ENCODE measurements at places on chromosomes 11 and 22.

GRCh38 chr22:19937616-19938473, 3.7 kb upstream of the COMT start:
- no peak for DNase-seq

DNA sequence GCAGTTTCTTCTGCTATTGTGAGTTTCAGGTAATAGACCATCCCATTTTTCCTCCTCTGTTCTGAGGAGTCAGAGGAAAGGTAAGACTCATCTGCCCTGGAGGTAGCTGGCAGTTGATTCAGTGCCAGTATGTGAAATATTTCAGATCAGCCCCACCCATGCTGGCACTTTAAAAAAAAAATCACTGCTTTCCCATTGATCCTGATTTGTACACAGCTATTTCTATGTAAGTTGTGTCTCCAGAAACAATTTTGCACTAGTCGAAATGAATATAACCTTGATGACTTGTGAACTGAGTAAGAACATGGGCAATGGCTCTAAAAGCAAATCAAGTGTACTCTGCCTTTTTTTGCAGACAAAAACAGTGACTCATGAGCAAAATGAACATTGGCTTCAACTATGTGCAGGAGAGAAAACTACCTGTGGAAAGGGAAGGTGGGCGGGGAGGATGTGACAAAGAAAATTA, 82.0 kb upstream of the OR5AK2 start:
- no peak for DNase-seq

DNA sequence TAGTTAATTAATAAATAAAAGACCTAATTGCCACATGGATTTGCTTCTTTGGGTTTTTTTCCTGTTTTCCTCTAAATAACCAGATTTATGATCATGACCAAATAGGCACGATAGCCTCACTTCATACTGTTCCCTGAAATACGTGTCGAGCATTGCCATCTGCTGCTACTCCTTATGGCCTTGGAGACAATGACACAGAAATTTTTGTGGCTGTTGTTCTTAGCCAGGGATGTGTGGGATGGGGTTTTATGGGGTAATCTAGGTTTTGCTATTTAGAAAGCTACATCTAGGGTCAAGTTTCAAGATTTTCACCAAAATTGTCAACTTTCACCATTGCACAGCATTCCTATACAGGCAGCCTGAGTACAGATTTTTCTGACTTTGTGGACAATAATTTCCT, 145.2 kb downstream of the DBX1 start:
- DNase-seq = no peak

- no peak for DNase-seq
Measured at GRCh38 chr22:49963647-49964026, 3.1 kb downstream of the PIM3 start.

DNA sequence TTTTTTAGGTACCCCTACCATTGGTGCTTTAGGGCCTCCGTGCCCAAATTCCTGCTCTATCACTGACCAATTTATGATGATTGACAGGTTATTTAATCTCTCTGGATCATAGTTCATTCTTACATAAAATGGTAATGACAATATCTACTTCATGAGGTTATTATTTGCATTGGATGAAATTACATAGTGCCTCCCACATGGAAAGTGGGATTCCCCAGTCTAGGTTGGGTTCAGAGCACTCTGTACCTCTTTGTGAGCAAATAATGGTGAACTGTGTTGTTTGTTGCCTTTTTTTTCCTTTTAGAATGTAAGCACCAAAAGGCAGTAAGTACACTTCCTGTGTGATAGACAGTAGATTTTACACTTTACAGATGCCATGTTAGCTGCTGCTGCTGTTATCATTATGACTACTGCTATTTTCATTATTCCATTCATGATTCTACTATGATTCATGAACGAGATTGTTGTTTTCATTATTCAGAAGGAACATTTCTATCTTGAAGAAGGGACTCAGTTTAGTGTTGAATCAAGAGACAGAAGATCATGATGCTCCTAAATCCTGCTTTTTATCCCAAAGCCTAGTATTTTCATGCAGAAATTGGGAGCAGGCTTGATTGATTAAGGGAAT, 100.8 kb downstream of the ALX4 start:
- DNase-seq = no peak

DNA sequence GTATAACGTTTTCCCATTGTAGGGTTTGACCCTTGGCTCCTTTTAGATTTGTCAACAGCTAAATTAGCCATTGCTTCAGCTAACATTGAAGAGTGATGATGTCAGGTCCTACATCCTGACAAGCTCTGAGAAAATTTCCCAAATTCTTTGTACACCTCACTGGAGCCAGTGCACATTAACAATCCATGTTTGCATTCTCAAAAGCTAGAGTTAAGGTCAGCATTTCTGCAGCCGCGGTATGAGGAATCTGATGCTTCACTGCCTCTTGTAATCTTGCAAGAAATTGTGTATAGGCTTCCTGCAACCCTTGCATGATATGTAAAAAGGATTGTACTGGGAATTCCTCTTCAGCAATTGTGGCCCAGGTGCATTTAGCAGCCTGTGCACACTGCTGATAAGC, 33.1 kb upstream of the NCAM1 start:
- DNase-seq = no peak

- DNase-seq = no peak
Measured at GRCh38 chr11:66676282-66676919, 1.3 kb downstream of the RBM4B start.

DNA sequence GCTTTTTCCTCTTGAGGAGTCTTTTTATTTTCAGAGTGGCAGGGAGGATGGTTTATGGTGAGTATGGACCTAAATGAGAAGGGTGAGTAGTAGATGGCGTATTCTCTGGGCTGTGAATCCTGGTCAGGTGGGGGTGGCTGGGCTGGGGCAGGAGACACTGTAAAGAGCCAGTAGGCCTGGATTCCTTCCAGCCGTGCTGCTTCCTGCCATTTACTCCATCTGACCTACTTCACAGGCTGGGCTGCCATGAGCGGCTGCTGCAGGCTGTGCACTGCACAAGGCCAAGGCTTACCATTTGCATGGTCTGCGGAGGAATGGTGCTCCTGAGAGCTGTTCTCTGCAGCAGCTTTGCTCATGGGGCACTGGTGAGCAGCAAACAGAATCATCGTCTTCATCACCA, 297.6 kb downstream of the KIRREL3 start:
- DNase-seq = no peak

- DNase-seq = no peak
Measured at GRCh38 chr22:22579869-22580604, 21.0 kb upstream of the PRAME start.

DNA sequence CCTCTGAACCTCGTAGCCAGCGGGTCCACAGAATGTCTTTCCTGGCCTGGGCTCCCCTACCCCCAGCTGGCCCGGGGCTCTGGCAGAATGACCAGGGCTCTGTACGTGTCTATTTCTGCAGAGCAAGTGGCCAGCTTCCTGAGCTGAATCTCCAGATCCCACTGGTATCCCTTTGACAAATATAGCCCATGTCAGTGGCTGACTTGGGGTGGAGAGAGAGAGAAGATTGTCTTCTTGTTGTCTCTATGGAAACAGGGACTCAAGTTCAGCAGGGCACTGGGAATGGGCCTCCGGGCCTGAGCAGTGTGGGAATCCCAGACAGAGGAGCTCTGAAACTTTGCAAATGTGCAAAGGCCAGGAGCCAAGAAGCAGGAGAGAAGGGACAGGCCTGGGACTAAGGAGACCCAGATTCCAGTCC, 33.9 kb downstream of the ANO1 start:
- DNase-seq = no peak

GRCh38 chr22:19658057-19658966, 56.0 kb upstream of the SEPTIN5 start:
- no peak for DNase-seq

- no peak for DNase-seq
Measured at GRCh38 chr11:6635082-6635932, 16.1 kb upstream of the TPP1 start.

- DNase-seq = no peak
Measured at GRCh38 chr22:40721266-40721665, 42.0 kb downstream of the MCHR1 start.

- DNase-seq = no peak
Measured at GRCh38 chr22:26460202-26460601, 23.4 kb downstream of the HPS4 start.

- DNase-seq = no peak
Measured at GRCh38 chr11:83862691-83863090, 576.5 kb upstream of the CCDC90B start.

GRCh38 chr11:2309251-2310072, 7.6 kb downstream of the TSPAN32 start:
- DNase-seq = no peak

- DNase-seq = no peak
Measured at GRCh38 chr11:56994532-56994931, 5.8 kb downstream of the OR5AK2 start.

- no peak for DNase-seq
Measured at GRCh38 chr11:122731500-122731913, 76.0 kb downstream of the UBASH3B start.

DNA sequence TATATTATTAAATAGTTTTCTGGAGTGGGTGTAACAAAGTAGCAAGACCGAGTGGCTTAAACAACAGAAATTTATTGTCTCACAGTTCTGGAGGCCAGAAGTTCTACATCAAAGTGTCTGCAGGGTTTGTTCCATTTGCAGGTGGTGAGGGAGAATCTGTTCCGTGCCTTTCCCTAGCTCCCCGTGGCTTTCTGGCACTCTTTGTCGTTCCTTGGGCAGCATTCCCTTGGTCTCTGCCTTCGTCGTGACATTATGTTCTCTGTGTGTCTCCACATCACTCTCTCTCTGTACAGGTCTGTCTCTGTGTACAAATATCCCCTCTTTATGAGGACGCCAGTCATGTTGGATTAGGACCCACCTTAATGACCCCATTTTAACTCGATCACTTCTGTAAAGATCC, 38.2 kb downstream of the LDLRAD3 start:
- no peak for DNase-seq

DNA sequence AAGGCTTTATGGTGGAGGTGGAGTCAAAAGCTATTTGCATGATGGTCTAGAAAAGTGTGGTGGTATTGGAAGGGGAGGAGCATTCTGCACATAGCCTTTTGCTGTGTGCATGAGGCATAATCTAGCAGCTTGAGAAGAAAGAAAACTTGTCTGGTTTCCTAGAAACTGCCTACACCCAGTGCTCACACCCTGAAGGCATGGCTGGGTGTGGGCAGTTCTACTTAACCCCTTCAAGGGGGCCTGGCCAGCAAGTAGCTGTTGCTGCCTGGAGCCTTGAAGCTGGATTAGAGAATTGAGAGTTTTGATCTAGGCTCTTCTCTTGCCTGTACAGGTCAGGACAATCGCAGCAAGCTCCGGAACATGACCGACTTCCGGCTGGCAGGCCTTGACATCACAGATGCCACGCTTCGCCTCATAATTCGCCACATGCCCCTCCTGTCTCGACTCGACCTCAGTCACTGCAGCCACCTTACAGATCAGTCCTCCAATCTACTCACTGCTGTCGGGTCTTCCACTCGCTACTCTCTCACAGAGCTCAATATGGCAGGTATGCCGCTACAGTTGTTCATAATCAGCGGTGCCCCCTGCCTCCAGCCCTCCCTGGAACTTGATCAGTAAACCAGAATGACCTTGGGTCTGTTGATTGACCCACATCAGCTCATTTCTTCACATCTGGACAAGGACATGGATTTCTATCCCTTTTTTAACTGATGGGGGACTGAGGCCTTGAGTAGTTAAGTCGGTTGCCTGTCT, 12.2 kb upstream of the GRK2 start:
- no peak for DNase-seq

GRCh38 chr22:37647928-37648327, 8.5 kb downstream of the SH3BP1 start:
- DNase-seq = no peak

DNA sequence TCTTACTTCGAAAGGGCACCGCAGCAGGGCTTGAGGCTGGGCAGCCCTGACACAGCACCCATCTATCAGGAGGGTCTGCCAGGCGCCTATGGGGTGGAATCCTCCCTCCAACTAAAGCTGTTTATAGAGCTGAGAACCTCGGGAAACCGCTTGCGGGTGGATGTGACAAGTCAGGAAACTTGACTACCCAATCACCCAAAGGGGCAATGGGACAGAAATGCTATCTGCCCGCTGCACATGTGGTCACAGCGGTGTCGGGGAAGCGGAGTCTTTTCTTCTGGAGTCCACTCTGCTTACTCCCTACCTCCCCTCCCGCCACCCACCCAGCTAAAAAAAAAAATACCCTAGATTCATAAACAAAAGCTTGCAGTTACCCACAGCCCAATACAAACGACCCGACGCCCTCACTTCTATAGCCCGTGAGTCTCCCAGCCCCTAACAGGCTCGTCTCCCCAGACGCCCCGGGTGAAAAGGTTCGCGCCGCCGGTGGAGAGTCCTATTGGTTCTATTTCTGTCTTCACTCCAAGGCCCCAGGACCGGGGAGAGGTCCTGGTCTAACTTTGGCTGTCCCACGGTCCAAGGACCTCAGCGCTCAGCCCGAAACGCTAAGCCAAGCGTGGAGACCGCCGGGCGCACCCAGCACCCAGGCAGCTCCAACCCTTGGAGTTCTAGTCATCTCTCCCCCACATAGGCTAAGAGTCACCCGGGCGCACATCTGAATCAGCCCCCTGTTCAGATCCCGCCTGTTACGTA, 1.4 kb downstream of the TRPC6 start:
- DNase-seq = no peak

GRCh38 chr11:16902182-16902581, 112.0 kb downstream of the PLEKHA7 start:
- no peak for DNase-seq

DNA sequence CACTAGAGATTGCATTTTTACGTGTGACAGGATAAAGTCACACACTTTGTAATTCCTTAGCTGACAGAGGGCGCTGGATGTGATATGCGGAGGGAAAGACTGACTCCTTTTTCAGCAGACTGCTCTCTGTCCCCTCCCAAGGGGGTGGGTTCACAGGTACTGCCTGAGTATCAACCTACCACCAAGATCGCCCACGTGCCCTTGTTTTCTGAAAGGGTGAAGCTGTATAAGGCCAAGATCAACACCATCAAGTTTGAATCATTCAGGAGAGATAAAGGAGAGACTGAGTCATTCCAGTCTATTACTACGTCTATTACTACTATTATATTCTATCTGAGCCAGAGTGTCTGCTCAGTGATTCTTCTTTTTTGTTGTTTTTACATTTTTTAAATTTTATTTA, 30.7 kb downstream of the BUD13 start:
- no peak for DNase-seq

DNA sequence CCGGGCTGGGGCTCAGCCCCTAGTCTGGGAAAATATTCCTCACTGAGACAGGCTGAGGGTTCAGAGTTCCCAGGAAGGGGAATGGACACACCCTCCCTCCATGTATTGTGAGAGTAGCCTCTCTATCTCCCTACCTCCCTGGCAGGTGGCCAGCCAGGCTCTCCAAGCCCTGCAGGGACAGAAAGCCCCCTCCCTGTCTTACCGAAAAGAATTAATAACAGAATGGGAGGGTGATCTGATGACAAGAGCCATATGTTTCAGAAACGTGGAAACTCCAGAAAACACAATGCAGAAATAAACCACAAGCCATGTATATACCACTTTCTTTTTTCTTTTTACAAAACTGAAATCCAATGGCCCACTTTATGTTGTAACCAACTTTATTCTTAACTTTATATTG, 140.0 kb downstream of the CHST1 start:
- no peak for DNase-seq

Measured in activated naive CD4-positive, alpha-beta T cell (primary cell).